Vagina (tissue), 2 donors: ENCODE measurements at places on chromosomes 2 and 18. TPM values are rescaled to one million over a fixed set of nuclear protein-coding genes. Genes with fewer than 3 reads are reported as not detected.

DNA sequence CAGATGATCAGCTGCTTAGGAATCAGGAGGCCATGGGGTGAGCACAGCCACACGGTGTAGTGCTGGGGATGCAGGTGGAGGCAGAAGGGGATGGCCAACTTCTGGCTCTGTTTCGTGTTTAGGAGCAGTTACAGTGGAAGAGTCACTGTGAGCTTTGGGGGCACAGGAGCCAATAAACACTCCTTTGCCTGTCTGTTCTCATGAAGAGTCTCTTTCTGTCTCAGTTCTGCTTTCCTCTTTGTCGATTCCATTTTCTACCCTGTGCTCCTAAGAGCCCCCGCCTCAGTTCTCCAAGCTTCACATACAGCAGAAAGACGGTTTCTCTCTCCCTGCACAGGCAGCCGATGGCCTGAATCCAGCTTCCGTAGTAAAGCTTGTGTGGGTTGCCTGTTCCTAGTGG, 21.0 kb upstream of the RRM2 start:
- no peaks in the 10 kb centered on the region for H3K4me1 ChIP-seq
- H3K4me3 ChIP-seq, result no peak overlapping the region
- no peak overlapping the region for H3K27ac ChIP-seq
- no peaks in the 10 kb centered on the region for H3K36me3 ChIP-seq
- H3K27me3 ChIP-seq, result no peaks in the 10 kb centered on the region

- H3K27ac ChIP-seq, result peak within 1 kb of the TSS; percentile 31
- DNase-seq, result no peak
- peaks cover 30% of the 10 kb centered on the region for H3K4me1 ChIP-seq
- H3K4me3 ChIP-seq, result peak within 1 kb of the TSS; percentile 33
Measured at GRCh38 chr18:54958704-54959625, at the start of gene CCDC68. Gene CCDC68, minus strand, starts transcription at chr18:54959461. Its CDS starts 16,670 bp downstream, at chr18:54942791.

DOK6 gene
- 1.2 TPM for total RNA-seq

ZFP36L2 gene
- total RNA-seq, result 206 TPM
